ENCODE measurements at places on chromosomes 7 and 10.

DNA sequence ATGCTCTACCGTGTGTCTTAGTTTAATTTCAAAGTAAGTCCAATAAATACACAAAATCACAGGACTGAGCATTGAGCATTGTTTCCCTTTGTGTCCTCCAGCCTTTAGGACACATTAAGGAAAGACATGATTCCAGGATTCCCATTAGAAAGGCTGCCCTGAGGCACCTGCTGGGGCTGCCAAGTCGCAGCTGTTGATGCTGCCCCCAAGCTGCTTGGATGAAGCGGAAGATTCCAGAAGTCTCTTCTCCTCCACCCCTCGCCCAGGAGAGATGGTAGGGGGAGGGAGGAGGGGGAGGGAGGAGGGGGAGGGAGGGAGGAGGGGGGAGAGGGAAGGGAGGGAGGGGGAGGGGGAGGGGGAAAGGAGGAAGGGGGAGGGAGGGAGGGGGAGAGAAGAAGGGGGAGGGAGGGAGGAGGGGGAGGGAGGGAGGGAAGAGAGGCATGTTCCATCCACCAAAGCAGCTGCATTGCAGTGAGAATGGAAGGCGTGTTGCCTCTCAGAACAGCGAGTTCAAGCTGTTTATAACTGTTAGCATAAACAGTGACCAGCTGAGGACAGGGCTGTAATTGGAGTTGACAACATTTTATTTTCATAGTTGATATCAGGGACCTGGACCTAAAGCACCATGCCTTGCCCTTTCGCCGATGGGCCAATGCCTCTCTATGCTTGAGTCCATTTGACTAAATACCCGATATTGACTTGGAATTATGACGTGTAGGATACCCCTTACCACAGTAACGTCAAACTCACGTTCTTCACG is 67.3 kb downstream of the DIP2C start:
- DNase-seq, result no peak

GRCh38 chr10:34658934-34659333 is 156.2 kb downstream of the PARD3 start:
- DNase-seq, result no peak

GRCh38 chr10:44195112-44196007 is 189.5 kb downstream of the CXCL12 start:
- DNase-seq, result no peak

- DNase-seq, result no peak
Measured at GRCh38 chr7:22442187-22442881, 57.7 kb downstream of the STEAP1B start.

DNA sequence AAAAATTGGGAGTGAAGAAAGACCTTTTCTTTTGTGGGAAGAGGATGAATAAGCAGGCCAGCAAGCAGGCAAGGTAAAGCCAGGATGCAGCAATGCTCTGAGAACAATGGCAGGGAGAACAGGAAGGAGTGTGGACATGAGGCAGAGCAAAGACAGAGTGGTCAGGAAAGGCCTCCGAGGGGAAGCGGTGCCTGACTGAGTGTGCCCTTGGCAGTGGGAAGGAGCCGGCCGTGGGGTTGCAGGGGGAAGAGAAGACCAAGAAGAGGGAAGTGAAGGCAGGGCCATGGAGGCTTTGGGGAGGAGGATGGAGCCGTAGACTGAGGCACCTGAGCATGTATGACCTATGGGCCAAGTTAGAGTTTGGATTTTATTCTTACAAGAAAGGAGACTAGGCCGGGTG is 21.9 kb upstream of the ZNF212 start:
- no peak for DNase-seq
